Activated CD4-positive, alpha-beta memory T cell treated with anti-CD3 and anti-CD28 coated beads for 36 hours (primary cell): ENCODE measurements at places on chromosomes 11 and 22. TPM values are rescaled to one million over a fixed set of nuclear protein-coding genes. Genes with fewer than 3 reads are reported as not detected.

GRCh38 chr11:65329944-65330403 is 3.7 kb upstream of the DPF2 start:
- peak; percentile 88 for DNase-seq

GRCh38 chr11:63837739-63838138 is 1.2 kb upstream of the MARK2 start:
- DNase-seq = no peak

DNA sequence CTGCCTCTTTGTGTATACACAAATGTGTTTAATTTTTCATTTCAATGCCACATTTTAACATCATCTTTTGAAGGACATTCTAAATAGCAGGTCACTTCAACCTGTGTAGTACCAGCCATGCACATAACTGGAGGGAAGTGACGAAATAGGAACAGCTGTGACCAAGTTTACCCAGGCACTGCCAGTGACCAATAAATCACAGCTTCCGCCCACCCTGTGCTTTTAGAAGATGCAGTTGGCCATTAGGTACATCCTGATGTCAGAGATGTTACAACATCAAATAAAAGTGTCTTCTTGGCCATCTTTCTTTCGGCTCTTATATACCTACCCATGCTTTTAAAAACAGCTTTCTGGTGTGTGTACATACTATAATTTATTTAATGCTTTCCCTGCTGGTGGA is 7.8 kb downstream of the LDLRAD3 start:
- DNase-seq = no peak

DNA sequence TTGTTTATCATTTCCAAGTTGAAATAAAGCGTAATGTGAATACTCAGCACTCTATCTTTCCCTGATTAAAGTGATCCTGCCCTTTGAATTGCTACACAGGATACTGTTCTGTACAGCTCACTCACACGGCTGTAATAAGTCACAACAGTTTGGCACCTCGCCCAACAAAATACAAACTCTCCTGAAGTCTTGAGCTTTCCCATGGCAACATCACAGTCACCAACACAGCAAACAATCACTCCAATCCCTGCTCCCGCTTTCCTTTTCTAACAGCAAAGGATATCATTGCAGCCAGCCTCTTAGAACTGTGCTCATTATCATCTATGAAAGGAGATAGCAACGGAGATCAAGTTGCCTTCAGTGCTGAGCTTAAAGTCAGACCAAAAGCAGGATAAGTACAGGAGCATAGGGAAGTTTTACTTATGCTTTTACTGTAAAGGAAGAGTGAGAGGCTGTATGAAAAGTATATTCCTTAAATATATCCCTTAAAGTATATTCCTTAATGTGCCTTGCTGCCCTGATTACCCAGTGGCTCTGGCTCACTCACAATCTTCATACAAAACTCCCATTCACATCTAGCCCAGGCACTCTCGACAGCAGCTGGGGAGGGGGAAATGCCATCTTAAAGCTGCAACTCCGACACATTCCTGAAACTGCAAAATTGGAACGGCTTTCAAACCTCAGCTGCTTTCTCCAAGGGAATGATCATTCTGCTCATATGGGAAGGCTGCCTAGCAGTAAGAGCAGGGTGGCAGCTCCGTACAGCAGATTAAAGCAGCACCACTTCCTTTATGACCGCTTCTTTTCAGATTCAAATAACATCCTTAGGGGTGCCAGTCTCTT is 35.8 kb downstream of the MAML2 start:
- DNase-seq = no peak

DNA sequence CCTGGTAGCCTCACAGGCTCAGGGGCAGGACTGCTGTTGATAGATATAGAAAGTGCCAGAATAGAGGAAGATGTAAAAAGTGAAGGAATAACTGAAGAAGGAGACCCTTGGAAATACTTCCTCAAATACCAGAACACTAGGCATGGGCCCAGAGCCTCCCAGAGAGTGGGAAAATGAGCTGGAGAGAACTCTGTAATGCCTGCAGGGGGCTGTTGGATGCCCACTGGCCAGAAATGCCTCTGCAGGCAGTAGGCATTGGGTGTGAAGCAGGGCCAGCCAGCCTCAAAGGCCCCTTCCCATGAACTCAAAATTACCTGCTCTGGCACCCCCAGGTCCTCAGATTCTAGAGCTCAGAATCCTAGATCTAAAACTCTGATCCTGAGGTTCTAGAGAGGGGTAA is 15.1 kb downstream of the P2RY2 start:
- no peak for DNase-seq

- DNase-seq = peak; percentile 57
These were observed 34.7 kb downstream of the ATG16L2 start for GRCh38 chr11:72848846-72849466.

- DNase-seq = no peak
These were observed 29.4 kb downstream of the LRP5 start for GRCh38 chr11:68341557-68342458.

GRCh38 chr22:48944433-48944750 is 883.3 kb downstream of the BRD1 start:
- no peak for DNase-seq

- DNase-seq = peak; percentile 7
These were observed 30.3 kb downstream of the PDGFB start for GRCh38 chr22:39214383-39215069.

DNA sequence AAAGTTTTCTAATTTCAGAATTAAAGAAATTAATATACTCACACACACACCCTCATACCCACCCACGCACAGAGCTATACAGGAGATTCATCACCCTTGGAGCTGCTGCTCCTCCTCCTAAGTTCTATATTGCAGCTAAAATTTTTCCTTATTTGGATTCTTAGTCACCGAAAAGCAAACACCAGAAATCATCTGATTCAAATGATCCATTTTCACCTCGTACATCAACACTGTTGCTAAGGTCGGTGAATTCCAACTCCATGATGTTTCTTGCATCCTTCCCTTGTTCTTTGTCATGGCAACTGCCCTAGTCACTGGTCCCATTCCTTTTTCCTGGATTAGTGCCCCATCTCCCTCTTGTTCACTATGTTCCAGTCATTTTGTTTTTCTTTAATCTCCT is 286.2 kb downstream of the GRM5 start:
- no peak for DNase-seq

GRCh38 chr11:36469881-36470802 is 39.9 kb downstream of the TRAF6 start:
- no peak for DNase-seq

DNA sequence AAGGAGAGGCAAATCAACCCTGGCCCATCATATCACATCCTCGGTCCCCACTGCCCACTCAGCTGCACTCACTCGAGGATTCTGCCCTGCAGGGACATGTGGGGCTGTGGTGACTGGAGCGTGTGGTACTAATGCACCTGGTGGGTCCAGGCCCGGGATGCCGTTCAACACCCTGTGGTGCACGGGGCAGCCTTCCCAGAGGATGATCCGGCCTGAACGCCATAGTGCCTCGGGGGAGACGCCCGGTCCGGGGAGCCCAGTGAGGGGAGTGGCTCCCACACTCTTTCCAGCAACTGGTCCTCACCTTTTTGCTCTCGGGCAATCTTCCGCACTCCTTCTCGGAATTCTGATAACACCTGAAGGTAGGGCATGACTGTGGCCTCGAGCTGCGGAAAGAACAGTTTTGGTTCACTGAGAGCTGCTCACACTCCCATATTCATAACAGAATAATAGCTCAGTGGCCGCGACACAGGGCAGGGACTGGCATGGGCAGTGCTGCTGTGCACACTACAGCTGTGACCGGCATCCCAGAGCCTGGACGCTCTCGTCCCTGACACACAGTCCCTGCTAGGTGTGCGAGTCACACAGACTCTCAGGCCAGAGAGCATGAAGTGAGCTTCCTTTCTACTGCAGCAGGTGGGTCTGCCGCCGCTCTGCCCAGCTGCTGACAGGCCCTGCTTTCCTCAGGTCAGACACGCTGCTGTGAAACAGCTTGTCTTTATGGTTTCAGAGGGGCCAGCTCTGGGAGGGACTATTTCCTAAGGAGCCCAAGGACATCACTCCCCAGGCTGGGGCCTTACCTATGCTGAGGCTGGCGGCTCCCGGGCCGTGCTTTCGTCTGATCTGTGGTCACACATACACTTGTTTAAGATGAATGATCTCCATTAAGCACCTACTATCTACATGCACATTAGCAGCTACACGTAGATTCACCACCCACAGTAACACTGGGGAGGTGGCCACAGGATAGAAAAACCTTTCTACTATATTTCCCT is 20.1 kb upstream of the NAP1L4 start:
- no peak for DNase-seq

DNA sequence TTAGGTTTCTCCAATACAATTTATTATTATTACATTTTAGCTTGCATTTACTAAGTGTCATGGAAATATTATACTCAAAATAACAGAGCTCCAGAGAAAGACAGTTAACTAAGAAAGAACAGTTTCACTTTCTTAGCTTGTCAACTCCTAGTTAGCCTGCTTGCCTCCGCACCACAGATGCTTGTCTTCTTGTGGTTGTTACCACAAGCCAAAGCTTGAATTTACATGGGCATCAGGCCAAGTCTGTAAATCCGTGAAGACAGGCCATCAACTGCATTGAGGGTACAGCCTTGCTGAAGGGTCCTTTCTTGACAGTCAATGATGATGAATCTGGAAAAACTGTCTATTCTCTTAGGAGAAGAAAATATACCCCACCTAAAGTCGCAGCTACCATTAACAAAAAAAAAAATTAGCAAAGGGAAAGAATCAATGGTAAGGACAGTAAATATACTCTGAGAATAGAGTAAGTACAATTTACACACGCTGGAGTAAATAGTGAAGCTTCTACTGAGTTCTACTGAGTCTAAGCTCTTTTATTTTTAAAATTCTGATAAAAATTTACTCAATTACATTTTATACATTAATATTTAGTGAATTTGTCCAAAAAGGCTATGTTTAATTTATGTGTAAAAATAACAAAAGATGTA is 15.6 kb upstream of the DENND5A start:
- peak; percentile 69 for DNase-seq

GRCh38 chr11:134449713-134450112 is 37.7 kb upstream of the B3GAT1 start:
- DNase-seq = no peak

DNA sequence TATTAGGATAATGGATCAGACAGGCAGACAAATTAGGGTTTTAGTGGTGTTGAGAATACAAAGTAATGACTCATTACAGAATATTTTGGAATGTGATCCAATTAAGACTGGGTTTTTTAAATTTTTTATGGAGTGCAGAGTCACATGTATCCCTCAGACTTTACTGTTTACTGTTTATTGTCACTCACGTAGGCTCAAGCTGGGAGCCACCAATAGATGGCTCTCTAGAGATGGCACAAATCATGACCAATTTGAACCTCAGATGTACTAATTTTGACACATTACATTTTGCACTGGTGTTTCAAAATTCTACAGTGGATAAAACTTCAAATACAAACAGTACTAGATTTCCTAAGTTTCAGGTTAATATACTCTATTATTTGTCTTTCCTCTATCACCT is 53.6 kb upstream of the ANO3 start:
- no peak for DNase-seq

- no peak for DNase-seq
These were observed 7.3 kb downstream of the DGCR6L start for GRCh38 chr22:20312396-20313191.

GRCh38 chr11:119795231-119795630 is 66.2 kb upstream of the NECTIN1 start:
- no peak for DNase-seq

GRCh38 chr11:44923115-44923514 is 27.6 kb downstream of the TP53I11 start:
- no peak for DNase-seq

DNA sequence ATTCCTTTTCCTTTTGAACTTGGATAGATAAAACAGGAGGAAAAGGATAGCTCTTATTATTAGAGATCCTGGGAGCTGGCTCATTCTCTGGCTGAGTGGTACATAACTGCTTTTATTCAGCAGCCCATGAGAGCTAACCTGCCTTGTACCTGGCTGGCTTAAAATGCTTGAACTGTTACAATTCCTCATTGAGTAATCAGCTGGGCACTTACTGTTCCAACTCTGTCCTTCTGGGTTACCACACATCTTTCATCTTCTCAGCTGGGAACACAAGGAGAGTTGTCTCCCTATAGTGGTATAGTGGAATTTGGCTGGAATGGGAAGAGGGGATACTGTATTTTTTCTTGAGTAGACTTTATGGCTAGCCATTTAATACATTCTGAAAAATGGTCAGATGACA is 39.8 kb upstream of the SPTBN2 start:
- no peak for DNase-seq

DNA sequence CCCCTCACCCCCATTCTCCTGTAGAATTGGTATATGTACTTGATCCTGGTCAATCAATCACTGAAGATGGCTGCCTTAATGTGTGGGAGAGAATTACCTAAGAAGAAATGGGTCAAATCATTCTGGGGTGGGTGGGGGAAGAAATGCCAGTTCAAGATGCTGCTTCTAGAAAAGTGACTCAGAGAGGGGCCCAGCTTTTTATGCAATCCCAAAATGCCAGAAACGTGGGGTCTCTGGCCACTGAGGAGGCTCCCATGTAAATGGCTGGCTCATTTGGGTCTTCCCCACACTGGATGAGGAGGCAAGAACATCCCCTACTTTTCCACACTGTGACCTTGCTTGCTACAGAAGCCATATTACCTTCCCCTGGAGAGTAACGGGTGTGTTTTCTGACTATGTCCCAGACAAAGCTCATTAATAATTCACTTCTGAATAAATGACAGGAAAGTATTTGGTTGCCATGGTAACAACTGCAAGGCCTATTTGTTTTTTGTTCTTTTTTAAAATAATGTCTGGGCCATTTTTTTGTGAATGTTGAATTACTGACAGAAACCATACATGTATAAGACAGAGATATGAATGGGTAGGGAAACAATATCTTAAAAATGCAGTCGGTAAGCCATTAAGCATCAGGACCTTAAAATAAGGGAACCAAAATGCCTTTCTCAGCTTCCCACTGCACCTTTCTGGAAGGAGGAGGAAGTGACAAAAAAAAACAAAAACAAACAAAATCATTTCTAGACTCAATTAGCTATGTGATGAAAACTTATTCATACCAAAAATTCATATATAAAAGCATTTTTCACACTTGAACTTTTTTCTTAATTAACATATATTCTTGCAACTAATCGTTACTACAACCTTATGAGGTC is 32.0 kb downstream of the SLC1A2 start:
- no peak for DNase-seq

The PGA5 gene
- total RNA-seq = not detected

The APIP gene
- 31.2 TPM for total RNA-seq

The USH1C gene
- not detected for total RNA-seq

The CHEK1 gene
- 155 TPM for total RNA-seq

The ZFTA gene
- total RNA-seq = 1.5 TPM

The CASP5 gene
- not detected for total RNA-seq

The C11orf21 gene
- total RNA-seq = 8.8 TPM

The OR52H1 gene
- total RNA-seq = not detected

The HTR3B gene
- total RNA-seq = not detected

The SPCS2 gene
- 126 TPM for total RNA-seq

The KCNQ1OT1 gene
- 0.19 TPM for total RNA-seq
